ENCODE measurements at places on chromosomes 5 and 9.

GRCh38 chr5:3100921-3101551 is 349.6 kb upstream of the IRX2 start:
- no peak for DNase-seq

- no peak for DNase-seq
These were observed 1578.3 kb downstream of the EFNA5 start for GRCh38 chr5:106092455-106092854.

GRCh38 chr9:109416135-109416706 is 81.9 kb downstream of the PTPN3 start:
- DNase-seq = no peak

GRCh38 chr5:31469466-31469865 is 62.4 kb downstream of the DROSHA start:
- DNase-seq = no peak

DNA sequence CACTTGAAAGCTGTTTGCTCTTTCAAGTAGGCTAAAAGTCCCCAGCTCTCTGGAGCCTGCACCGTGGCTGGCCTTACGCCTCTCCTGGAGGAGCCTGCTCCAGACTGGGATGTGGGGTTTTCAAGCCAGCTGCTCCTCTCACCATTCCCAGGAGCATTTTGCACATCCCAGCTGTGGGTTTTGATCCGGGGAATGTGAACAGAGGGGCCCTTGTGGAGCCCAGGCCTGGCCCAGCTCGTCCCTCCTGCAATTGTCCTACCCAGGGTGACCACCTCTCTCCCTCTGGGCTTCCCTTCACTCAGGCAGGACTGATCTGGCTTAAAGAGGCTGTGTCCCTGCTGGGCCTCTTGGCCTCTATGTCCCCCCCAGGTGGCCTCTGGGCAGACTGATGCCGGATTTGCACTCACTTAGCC is 32.5 kb upstream of the TIFAB start:
- DNase-seq = no peak

DNA sequence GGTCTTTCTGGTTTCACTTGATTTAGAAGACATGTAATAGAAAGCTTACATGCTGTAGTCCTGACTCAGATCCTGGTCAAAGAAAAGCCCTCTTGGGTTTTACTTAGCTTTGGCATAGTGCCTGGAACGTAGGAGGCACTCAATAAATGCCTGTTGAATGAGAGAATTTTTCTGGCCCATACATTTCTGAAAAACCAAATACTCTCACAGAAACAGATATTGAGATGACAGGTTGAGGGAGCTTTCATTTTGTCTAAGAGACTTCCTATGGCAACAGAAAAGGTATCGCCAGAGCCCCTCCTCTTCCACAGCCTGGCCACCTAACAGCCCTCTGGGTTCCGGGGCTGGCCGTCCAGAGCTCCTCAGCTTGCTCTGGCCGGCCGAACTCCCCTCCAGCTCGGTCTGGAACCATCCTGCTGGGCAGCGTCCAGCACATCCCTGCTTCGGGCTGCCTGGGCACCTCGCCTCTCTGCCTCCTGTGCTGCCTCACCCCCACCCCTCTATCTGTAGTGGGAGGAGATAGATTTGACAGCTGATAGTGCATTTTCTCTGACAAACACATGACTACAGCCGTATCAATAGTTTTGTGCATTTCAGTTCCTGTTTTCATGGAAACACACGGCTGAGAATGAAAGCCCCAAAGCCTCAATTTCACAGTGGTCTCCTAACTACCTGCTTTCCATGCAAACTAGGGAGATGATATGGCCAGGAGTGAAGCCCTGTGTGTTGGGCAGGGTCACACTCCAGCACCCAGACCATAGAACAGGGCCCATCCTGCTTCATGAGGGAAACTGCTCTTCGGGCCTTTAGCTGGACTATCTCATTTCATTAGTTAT is 1.1 kb downstream of the IL4 start:
- no peak for DNase-seq

DNA sequence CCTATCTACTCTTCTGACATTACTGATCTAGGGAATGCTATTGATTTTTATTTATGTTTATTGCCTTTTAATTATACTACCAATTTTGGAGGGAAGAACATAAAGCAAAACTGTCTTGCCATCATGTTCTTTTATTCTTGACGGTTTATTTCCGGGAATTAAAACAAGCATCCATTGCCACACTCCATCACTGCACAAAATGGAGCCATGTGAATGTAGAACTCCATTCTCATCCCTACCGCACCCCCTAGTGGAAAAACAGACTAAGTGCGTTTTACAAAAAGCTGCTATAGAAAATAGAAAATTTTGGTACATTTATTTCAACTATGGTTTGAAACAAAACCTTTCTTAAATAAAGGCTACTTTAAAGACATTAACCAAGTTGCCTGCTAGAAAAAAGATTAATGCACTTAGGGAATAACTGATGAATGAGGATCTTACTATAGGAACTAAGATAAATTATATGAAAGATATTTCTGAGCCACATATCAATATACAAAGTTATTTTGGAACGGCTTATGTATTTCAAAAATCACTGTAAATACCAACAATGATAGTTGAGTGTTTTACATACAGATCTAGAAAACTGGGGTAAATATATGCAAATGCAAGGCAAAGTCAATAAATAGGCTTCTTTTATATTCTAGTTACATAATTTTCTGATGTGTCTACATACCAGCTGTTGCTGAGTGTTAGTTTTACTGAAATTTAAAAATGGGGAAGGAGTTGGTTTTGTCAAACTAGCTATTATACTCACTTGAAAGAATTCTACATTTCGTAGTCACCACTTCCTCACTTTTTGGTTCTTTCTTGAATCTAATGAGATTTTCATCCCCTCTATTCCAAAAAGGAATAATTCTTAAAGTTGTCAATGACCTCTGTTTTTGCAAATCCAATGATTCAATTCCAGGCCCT is 26.5 kb downstream of the OXCT1 start:
- no peak for DNase-seq

DNA sequence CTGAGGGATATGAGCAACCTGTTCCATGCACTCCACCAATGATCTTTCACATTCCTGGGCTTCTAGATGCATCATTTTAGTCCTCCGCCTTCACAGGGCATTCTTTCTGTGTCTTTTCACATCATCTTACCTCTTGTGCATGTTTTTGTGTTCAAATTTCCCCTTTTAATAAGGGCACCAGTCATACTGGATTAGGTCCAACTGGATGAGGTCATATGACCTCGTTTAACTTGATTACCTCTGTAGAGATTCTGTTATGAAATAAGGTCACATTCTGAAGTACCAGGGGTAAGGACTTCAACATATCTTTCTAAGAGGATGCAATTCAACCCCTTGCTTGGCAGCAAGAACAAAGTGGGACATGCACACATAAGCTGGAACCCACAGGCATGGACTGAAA is 335.3 kb upstream of the TLE4 start:
- DNase-seq = no peak

GRCh38 chr9:124410321-124410913 is 4.8 kb downstream of the PSMB7 start:
- DNase-seq = no peak

GRCh38 chr5:170542691-170543293 is 39.0 kb downstream of the KCNIP1 start:
- no peak for DNase-seq

DNA sequence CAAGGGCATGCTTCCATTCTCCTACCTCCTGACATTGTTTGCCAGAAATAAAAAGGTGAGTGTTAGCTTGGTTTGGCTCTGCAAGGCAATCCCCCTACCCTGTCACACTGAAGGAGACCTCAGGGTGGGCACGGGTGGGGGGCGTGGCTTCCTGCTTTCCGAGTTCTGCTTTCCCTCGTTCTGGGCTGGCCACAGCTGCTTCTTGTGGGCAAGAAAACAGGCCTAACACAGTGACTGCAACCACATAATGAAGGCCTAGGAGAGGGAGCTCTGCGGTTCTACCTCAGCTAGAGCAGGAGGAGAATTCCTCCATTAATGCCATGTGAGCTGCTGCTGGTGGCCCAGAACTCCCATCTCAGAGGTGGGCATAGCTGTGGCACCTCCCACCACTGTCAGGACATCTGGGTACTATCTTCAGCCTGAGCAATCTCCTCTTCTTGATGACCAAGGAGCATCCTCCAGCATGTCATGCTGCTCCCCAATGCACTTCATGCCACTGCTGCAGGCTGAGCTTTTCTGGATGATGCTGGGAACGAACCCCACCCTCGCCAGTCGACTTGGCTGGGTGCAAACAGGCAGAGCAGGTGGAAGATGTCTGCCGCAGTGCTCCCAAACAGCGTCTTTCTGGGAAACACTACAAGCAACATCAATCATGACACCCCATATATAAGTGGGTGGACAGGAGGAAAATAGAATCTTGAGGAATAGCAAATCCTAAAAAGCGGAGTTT is 139.5 kb upstream of the RAPGEF1 start:
- no peak for DNase-seq

DNA sequence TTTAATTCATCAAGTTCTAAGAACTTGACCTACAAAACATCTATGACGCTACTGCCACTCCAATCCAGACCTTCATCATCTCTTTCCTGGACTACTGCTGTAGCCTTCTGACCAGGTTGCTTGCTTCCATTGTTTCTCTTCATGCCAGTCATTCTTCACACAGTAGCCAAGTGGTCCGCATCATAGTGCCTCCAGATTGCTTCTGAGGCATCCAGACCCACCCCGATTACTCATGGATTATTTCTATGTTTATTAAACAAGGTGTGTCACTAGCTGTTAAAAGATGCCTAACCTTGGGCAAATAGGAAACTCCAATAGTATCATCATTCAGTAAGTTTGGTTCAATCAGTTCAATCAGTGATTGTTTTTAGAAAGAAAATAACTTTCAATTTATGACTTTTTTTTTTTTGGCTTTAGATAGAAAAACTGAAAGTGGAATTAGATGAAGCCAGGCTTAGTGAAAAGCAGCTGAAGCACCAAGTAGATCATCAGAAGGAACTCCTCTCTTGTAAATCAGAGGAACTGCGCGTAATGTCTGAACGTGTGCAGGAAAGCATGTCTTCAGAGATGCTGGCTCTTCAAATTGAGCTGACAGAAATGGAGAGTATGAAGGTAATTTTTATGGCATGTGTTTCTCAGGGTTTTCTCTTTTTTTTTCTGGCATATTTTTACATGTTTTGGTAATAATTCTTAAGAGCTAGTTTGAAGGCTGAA is 9.5 kb downstream of the SPDL1 start:
- DNase-seq = no peak

DNA sequence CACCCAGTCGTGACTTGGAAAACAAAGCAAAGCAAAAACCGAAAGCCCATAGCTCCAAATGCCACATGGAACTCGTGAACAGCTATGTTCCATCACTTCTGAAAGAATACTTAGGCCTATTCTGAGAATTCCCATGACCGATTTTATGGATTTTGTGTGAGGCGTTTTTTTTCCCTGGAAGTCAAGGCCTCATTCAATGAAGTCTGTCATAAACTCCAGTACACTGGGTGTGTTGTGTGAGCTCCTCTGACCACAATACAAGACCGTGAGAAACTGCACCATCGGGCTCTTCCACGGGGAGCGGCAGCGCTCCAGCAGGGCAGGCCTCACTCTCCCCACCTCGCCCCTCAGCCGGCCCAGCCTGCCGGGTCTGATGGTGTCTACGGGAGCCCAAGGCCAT is 209.5 kb downstream of the FANCC start:
- no peak for DNase-seq

- no peak for DNase-seq
These were observed 3.6 kb downstream of the PAEP start for GRCh38 chr9:135565141-135565628.

GRCh38 chr9:104319685-104320084 is 184.4 kb upstream of the OR13F1 start:
- no peak for DNase-seq

- no peak for DNase-seq
These were observed 26.6 kb downstream of the DYNC2I2 start for GRCh38 chr9:128629852-128630545.

- no peak for DNase-seq
These were observed 718.8 kb downstream of the TLR4 start for GRCh38 chr9:118423021-118423420.

GRCh38 chr5:174195517-174195916 is 150.0 kb downstream of the NSG2 start:
- no peak for DNase-seq

DNA sequence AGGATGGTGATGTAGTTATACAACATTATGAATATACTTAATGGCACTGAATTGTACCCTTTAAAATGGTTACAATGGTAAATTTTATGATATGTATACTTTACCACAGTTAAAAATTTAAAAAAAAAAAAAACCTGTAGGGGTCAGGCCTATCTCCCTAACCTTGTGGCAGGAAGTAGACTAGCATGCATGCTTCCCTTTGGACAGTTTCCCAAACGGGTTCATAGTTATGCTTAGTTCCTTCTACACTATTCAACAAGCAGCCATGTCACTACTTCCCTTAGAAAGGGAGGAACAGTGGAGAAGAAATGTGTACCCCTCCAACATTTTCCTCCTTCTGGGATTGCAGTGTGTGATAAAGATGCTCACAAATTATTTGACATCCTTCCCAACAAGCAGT is 32.5 kb downstream of the IDNK start:
- no peak for DNase-seq

GRCh38 chr5:122187426-122187825 is 58.1 kb downstream of the ZNF474 start:
- no peak for DNase-seq

GRCh38 chr9:77883133-77883532 is 148.5 kb downstream of the GNAQ start:
- DNase-seq = no peak

GRCh38 chr5:16561660-16562059 is 55.1 kb downstream of the RETREG1 start:
- DNase-seq = no peak

DNA sequence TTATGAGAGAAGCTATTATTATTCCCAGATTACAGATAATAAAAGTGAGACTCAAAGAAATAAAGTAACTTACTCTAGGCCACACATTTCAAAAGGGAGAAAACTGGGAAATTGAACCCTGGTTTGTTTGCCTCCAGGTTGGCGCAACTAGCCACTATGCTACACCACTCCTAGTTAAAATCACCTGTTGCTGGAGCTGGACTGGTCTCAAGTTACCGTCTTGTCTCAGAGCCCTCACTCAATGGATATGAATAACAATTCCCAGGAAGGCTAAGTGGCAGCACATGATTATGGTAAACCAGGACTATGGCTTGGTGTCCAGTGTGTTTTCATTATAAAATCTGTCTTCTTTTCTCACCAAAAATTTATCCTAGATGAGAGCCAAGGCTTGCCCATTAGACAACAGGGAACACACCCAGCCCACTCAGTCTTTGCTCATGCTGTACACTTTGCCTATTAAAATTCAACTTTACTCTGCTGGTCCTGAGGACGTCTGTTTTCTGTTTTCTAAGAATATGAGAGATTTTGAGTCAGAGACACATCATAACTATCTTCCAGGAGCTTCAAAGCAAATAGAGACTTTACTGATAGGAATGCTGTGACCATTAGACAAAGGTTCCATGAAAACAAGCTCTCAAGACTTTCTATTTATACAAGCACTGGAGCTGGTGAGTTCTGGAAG is 58.1 kb downstream of the ADRB2 start:
- DNase-seq = no peak

GRCh38 chr5:151184316-151185042 is 26.9 kb upstream of the ANXA6 start:
- DNase-seq = no peak

- DNase-seq = no peak
These were observed 40.2 kb downstream of the PDE6A start for GRCh38 chr5:149904293-149904886.

Data from stimulated activated CD4-positive, alpha-beta T cell treated with anti-CD3 and anti-CD28 coated beads, TNF-alpha, amount 100 ng/mL, for 4 hours (primary cell).